ENCODE measurements at places on chromosomes 5 and 9.

GRCh38 chr5:124537107-124537506 lies 209.3 kb downstream of the ZNF608 start:
- DNase-seq, result no peak

DNA sequence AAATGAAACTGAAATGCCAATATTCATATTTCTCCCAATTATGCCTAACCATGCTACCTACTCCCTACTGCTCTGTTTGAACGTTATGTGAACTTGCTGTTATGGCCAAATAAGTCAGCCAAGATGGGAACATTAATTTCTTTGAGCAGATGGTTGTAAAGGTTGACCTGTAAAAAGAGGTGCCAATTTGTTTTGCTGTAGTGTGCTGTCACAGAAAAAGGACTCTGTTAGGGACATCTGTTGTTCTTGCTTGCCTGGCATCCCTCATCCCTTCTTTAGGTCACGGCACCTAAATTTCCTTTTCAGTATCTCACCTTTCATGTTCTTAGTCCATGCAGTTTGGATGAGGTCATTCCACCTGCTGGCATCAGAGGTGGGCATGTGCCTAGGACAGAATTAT lies 35.4 kb downstream of the GDNF start:
- no peak for DNase-seq

DNA sequence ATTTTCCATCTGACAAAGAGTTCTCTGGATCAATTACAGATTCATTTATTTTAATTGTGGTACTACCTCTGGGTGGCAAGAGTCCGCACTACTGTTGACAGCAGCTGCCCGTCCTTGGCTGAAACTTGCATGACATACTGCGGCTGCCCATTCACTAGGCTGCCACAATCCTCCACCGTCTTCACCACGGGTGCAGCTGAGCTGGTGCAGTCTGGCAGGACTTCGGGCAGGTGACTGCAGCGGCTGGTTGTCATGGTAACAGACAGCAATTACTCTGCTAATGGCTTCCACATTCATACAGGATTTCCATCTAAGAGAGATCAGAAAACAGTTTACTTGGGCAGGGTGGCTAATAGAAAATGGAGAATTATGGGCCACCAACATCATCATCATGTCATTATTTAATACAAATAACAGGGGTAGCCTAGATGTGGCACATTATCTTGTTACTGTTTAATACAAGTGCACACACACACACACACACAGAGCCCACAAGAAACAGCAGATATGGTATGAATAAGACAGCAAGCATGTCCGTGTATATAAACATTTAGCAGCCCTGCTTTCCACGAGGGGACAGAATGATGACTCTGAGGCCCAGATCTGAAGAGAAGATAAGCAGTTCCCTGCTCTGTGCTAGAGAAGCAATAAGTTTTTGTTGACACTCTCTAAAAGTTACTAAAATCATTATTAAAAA lies 112.3 kb downstream of the MARCHF3 start:
- no peak for DNase-seq

DNA sequence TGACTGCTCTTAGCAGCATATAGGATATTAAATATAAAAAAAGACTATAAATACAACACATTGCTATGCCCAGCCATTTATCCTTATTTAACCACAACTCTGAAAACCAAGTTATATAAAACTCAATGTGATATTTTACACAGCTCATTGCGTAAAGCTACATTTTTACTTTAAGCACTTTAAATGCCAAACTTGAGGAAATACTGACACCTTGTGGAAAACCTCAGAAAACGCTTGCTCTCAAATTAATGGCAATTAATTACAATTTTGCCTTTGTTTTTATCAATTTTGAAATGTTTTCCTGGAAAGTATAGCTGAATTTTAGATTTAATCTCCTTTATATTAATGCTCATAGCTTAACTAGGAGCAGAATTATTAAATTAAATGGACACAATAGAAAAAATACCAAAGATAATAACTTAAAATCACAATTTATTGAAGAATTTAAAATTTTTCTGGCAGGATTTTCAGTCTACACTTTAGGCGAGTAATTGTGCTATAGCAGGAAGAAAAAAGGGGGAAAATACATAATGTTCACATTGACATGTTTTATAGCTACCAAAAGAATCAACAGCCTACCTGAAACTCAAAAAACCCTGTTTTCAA lies 25.2 kb upstream of the PLAC8L1 start:
- peak; percentile 25 for DNase-seq

DNA sequence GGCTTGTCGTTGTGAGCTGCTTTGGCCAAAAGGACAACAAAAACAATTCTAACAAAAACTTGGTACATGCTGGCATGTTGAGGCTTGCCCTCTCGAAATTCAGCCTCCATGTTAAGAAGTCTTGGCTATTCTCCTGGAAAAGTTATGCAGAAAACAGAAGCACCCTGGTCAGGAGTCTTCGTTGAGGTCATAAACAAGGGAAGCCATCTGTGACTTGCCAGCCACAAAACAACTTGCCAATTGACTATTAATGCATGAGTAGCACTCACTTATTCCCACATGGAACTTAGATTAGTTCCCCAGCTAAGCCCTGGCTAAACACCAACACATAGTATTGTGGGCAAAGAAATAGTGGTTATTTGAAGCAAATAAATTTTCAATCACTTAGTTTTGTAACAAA lies 521.0 kb upstream of the CHD1 start:
- DNase-seq, result peak; percentile 30

DNA sequence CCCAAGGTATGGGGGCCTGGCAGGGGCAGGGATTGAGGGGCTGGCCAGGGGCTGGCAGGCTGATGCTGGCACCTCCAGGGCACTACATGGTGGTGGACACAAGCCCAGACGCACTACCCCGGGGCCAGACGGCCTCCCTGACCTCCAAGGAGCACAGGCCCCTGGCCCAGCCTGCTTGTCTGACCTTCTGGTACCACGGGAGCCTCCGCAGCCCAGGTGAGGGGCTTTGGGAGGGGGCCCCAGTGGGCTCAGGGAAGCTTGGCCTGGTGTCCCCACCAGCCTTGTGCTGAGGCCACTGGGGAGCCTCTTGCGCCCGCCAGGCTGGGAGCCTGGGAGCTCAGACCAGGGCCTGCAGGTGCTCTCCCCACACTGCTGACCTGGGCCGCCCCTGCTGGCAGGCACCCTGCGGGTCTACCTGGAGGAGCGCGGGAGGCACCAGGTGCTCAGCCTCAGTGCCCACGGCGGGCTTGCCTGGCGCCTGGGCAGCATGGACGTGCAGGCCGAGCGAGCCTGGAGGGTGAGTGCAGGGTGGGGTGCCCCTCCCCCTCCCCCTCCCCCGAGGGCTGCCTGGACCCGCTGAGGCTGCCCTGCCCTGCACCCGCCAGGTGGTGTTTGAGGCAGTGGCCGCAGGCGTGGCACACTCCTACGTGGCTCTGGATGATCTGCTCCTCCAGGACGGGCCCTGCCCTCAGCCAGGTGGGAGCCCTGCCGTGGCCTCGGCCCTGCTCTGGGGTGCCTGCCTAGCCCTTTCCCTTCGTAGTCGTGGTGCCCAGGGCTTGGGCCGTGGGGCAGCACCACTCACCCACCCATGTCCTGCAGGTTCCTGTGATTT lies 5.7 kb downstream of the MAMDC4 start:
- no peak for DNase-seq
